ENCODE measurements at places on chromosomes 13 and 19.
A peak's percentile ranks its signal among the peaks of the same experiment; 100 is the strongest.

DNA sequence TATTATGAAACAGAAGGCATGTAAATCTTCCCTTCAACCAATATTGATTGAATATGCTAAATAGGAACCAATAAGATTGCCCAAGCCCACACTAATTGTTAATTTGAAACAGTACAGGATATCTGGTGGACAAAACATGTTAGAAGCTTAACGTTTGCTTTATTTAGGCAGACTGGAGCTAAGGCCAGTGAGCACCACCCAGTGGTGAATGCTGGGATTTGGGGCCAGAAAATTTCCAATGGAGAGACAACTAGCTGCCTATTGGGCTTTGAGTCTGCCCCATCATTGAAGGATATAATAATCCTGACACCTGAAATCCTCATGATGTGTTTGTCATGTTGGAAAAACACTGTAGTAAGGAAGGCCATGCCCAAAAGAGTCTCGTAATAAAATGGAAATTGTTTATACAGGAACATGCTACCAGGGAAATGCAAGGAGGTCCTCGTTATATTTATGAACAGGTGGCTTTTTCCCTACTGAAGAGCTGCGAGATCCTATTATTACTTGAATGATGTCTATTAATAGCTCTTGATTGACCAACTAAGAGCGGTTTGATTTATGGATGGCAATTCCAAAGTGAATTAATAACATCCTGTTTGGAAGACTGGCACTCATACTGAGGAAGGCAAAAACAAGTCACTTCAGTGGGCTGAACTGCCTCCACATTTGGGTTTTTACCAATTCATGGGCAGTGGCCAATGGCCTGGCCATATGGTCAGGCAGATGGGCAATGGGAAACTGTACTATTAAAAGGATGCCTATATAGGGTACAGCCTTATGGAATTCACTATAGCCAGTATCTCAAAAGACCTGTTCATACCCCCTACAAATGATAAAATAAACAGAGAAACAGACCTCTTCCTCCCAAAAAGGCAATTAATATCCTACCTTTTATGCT, 8.7 kb downstream of the SIGLECL1 start:
- peak; percentile 31 for DNase-seq

DNA sequence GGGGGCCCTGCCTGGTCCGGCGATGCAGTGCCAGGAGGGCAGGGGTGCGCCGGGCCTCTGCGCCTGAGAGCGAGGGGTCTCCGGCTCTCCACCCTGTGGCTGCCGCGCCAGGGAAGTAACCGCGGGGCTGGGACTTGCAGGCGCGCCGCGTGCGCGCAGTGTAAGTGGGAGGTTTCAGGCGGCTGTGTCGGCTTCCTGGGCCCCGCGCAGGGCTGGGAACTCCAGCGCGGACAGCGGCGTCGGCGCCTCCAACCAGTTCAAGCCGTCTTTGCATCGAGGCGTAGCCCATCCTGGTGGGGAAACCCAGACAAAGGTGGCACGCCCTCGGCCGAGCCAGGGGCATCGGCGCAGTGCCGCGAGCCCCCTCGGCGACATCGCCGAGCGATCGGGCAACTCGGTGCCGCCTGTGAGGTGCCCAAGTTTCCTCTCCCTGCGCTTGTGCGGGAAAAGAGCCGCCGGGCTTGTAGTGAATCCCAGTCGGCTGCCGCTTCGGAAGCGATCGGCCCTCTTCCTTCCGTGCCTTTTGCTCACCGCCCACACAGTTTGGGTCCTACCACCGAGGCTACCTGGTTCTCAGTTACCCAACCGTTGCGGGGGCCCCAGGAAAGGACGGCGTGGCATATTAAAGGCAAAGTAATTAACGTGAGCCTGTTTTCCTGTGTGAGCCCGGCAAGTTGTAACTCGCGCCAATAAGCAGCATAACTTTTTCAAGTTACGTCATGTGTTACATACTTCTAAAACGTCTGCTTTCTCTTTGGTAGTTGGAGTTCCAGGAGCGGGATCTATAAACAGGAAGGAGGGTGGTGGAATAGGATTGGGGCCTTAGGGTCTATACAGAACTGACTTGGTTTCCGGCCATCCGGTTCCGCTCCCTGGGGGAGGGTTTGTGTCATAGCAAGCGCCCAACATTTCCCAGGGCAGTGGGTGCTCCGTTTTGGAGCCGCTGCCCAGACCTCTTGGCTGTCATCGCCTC, 1.2 kb downstream of the LRCH1 start:
- peak; percentile 66 for DNase-seq

- no peak for DNase-seq
Measured at GRCh38 chr13:29640665-29641064, 45.2 kb upstream of the SLC7A1 start.

GRCh38 chr19:31141301-31141700, 207.9 kb downstream of the TSHZ3 start:
- no peak for DNase-seq

GRCh38 chr13:75258159-75258782, 223.7 kb downstream of the TBC1D4 start:
- DNase-seq: no peak

GRCh38 chr13:30572859-30573275, 44.9 kb upstream of the USPL1 start:
- DNase-seq: no peak

DNA sequence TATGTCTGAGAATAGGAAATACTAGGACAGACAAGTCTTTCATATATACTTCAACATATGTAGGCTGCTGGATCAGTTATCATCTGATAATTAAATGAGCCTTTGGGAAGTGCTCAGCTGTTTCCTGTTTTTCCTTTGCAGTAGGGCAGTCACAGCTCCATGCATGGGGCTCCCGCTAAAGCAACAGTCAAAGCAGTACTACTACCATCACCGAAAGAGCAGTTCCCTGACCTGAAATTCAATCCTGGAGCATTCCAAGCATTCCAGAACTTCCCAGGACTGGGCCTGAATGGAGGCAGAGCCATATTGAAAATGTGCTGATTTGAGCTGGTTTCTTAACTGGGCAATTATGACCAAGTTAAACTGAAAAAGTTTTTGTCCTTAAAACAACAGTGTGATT, 20.5 kb downstream of the MICU2 start:
- DNase-seq: no peak

- no peak for DNase-seq
Measured at GRCh38 chr19:14476327-14476672, 1.1 kb upstream of the PTGER1 start.

DNA sequence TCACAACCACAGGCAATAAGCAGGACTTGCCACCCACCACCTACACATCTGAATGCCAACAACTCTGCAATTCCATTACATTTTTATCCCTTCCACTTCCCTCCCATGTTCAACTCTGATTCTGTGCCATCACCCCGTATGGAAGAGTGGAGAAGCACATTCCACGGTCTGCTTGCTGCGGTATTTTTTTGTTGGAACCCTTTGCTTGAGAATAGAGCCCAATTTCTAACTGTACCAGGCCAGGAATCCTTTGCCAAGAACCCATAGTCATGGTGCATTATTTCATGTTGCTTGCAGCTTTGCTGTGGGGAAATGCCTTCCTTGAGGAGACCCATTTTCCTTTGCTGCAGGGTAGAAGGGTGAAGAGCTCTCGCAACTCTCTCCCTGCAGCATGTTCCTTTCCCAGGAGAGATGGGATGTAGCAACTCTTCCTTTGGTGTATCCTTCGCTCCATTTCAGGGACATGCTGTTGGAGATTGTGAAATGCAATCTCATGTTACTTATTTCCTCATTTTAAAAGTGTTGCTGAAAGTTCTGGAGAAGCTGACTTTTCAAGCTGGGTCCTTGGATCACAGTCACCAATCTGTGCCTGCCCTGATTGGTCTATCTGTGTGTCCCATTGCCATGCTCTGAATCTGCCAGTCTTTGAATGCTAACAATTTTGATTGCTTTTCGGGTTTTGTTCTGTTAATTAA, 69.8 kb upstream of the STARD13 start:
- DNase-seq: no peak

- no peak for DNase-seq
Measured at GRCh38 chr13:51357928-51358595, 18.6 kb downstream of the SERPINE3 start.

- DNase-seq: peak; percentile 69
Measured at GRCh38 chr19:38361633-38362075, 12.7 kb upstream of the PSMD8 start.

GRCh38 chr13:106118996-106119395, 416.5 kb downstream of the EFNB2 start:
- DNase-seq: no peak

DNA sequence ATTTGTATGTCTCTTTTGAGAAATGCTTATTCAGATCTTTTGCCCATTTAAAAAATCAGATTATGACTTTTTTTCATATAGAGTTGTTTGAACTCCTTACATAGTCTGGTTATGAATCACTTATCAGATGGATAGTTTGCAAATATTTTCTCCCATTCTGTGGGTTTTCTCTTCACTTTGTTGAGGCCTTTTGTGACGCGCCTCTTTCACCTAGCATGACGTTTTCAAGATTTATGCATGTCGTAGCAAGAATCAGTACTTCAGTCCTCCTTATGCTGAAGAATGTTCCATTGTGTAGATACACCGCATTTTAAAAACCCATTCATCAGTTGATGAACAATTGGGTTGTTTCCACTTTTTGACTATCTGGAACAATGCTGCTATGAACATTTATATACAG, 13.4 kb downstream of the PABPC3 start:
- no peak for DNase-seq

GRCh38 chr19:34712395-34713261, 21.4 kb upstream of the ZNF181 start:
- DNase-seq: peak; percentile 43

DNA sequence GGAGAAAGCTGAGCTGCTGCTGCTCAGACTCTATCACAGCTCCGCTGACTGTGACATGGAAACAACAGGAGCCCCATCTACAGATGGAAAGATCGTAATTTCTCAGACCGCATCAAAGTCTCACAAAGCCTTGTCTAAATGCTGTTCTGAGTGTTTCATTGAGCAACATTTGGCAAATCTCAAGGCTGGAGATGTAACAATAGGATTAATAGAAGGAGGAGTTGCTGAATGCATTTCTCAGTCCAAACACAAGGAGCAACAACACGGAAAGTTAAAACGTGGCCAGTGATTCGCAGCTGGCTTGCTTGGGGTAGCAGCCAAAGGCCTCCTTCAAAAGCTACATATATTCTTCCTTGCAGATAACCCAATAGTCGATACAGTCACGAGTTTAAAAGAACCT, 55.7 kb downstream of the MRPL57 start:
- DNase-seq: no peak

- no peak for DNase-seq
Measured at GRCh38 chr13:21594715-21595545, 9.0 kb downstream of the MICU2 start.
